ENCODE measurements at places on chromosomes 16 and 17. TPM values are rescaled to one million over a fixed set of nuclear protein-coding genes. Genes with fewer than 3 reads are reported as not detected.

GRCh38 chr17:75181608-75182318, 996 bp downstream of the SUMO2 start:
- DNase-seq = peak; percentile 31

- DNase-seq = peak; percentile 98
Observed at GRCh38 chr16:75495076-75495674, at the start of gene CHST6. Gene CHST6 (minus strand): TSS chr16:75495441. CDS start chr16:75479828, 15,613 bp downstream.

DNAH17 gene
- total RNA-seq = 0.59 TPM

HIC1 gene
- total RNA-seq = 0.63 TPM
